Adrenal gland (tissue), 19 donors: ENCODE measurements at places on chromosomes 4 and X. TPM values are rescaled to one million over a fixed set of nuclear protein-coding genes. Genes with fewer than 3 reads are reported as not detected.

GRCh38 chrX:133229361-133229760 is 11.2 kb upstream of the TFDP3 start:
- no peak for DNase-seq
- no peaks in the 10 kb centered on the region for H3K36me3 ChIP-seq

GRCh38 chr4:165580351-165580905 is 201.6 kb downstream of the CPE start:
- DNase-seq = peak; percentile 68
- H3K4me3 ChIP-seq = no peak overlapping the region
- no peaks in the 10 kb centered on the region for H3K36me3 ChIP-seq
- H3K27ac ChIP-seq = no peak overlapping the region
- no peaks in the 10 kb centered on the region for H3K4me1 ChIP-seq

GRCh38 chrX:66046612-66047235 is 6.8 kb upstream of the VSIG4 start:
- H3K27ac ChIP-seq = no peak overlapping the region
- no peaks in the 10 kb centered on the region for H3K4me1 ChIP-seq
- no peak for DNase-seq
- H3K27me3 ChIP-seq = peaks cover 4% of the 10 kb centered on the region

DNA sequence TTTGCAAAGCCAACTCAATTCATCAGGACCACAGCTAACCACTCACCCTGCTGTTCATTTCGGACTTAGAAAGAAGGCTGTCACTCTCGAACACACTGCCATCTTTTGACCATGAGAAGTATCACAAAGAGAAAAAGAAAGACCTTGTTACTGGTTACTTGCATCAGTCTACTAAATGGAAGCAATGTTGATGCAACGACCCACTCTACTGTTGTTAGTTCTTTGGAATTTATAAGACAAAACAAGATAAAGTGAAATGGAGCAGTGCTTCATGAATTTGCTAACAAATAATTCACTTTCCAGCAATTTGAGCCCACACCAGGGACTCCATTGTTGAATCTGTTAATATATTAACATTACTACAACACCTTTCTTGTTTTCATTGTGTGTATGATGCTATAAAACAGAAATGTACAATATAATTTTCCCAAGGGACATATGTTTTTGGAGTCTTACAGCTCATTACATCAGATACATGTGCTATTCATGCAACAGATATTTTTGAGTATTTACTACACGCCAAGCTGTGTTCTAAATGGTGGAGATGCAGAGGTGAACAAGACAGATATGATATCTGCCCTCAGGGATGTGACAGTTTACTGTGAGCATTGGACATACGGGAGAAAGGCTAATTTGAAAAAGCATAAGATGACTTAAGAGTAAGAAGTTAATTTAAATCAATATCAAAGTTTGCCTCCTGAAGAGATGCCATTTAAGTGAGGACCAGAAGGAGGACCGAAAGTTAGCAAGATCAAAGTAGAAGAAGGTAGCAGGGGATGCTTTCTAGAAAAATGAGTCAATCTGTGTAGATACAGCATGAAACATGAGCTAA is 87.2 kb downstream of the AREG start:
- no peak for DNase-seq
- H3K27ac ChIP-seq = no peak overlapping the region
- no peaks in the 10 kb centered on the region for H3K27me3 ChIP-seq
- no peaks in the 10 kb centered on the region for H3K36me3 ChIP-seq
- H3K4me3 ChIP-seq = no peak overlapping the region
- no peaks in the 10 kb centered on the region for H3K4me1 ChIP-seq

GRCh38 chrX:154719132-154719675 is 31.7 kb downstream of the GAB3 start:
- H3K36me3 ChIP-seq = no peaks in the 10 kb centered on the region
- H3K4me1 ChIP-seq = no peaks in the 10 kb centered on the region
- peak overlapping the region; percentile 38 for H3K27ac ChIP-seq

GRCh38 chr4:16555156-16555555 is 328.9 kb upstream of the TAPT1 start:
- DNase-seq = no peak
- no peak overlapping the region for H3K4me3 ChIP-seq
- no peaks in the 10 kb centered on the region for H3K36me3 ChIP-seq
- no peaks in the 10 kb centered on the region for H3K27me3 ChIP-seq
- no peaks in the 10 kb centered on the region for H3K4me1 ChIP-seq
- H3K27ac ChIP-seq = no peak overlapping the region

GRCh38 chr4:156676116-156676851 is 295.3 kb downstream of the PDGFC start:
- no peak overlapping the region for H3K27ac ChIP-seq
- no peaks in the 10 kb centered on the region for H3K27me3 ChIP-seq
- H3K36me3 ChIP-seq = no peaks in the 10 kb centered on the region
- H3K4me3 ChIP-seq = no peak overlapping the region
- H3K4me1 ChIP-seq = peaks cover 13% of the 10 kb centered on the region
- DNase-seq = no peak

- no peaks in the 10 kb centered on the region for H3K27me3 ChIP-seq
- H3K4me1 ChIP-seq = no peaks in the 10 kb centered on the region
- H3K4me3 ChIP-seq = no peak overlapping the region
- no peaks in the 10 kb centered on the region for H3K36me3 ChIP-seq
- DNase-seq = no peak
Observed at GRCh38 chrX:130247996-130248395, 20.7 kb downstream of the ZNF280C start.

- H3K4me1 ChIP-seq = no peaks in the 10 kb centered on the region
- H3K36me3 ChIP-seq = no peaks in the 10 kb centered on the region
- H3K27ac ChIP-seq = no peak overlapping the region
- no peak overlapping the region for H3K4me3 ChIP-seq
- no peak for DNase-seq
Observed at GRCh38 chr4:169810325-169811323, 52.9 kb upstream of the HPF1 start.

- H3K36me3 ChIP-seq = no peaks in the 10 kb centered on the region
- DNase-seq = no peak
- no peak overlapping the region for H3K27ac ChIP-seq
Observed at GRCh38 chr4:11715753-11716521, 287.2 kb upstream of the HS3ST1 start.

- no peaks in the 10 kb centered on the region for H3K27me3 ChIP-seq
- H3K4me3 ChIP-seq = no peak overlapping the region
- no peaks in the 10 kb centered on the region for H3K4me1 ChIP-seq
- no peak for DNase-seq
- H3K36me3 ChIP-seq = no peaks in the 10 kb centered on the region
- H3K27ac ChIP-seq = no peak overlapping the region
Observed at GRCh38 chr4:30847167-30847566, 127.0 kb downstream of the PCDH7 start.

GRCh38 chr4:84685105-84685504 is 102.2 kb downstream of the CDS1 start:
- H3K27ac ChIP-seq = no peak overlapping the region
- DNase-seq = no peak
- peaks cover 58% of the 10 kb centered on the region for H3K36me3 ChIP-seq
- no peaks in the 10 kb centered on the region for H3K4me1 ChIP-seq
- no peaks in the 10 kb centered on the region for H3K27me3 ChIP-seq

DNA sequence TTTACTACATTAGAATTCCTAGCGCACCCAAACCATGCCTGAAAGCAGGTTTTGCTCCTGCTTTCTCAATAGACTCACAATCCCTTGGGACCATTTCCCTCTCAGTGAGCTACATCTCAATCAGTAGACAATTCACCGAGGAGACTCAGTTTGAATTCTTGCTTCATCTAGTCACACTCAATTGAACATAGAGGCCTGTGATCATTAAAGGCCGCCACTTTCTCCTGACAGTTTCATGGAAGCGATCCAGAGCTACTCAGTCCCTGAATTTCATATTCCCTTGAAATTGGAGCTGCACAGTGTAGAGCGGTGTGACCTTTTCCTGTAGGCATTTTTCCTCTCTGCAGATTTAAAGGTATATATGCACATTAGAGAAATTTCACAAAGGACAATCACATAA is 193.9 kb upstream of the SPOCK3 start:
- no peak overlapping the region for H3K27ac ChIP-seq
- H3K4me3 ChIP-seq = no peak overlapping the region
- DNase-seq = no peak
- no peaks in the 10 kb centered on the region for H3K4me1 ChIP-seq

GRCh38 chr4:24117975-24118374 is 228.1 kb upstream of the PPARGC1A start:
- no peaks in the 10 kb centered on the region for H3K36me3 ChIP-seq
- no peaks in the 10 kb centered on the region for H3K4me1 ChIP-seq
- no peak overlapping the region for H3K4me3 ChIP-seq
- H3K27ac ChIP-seq = no peak overlapping the region

DNA sequence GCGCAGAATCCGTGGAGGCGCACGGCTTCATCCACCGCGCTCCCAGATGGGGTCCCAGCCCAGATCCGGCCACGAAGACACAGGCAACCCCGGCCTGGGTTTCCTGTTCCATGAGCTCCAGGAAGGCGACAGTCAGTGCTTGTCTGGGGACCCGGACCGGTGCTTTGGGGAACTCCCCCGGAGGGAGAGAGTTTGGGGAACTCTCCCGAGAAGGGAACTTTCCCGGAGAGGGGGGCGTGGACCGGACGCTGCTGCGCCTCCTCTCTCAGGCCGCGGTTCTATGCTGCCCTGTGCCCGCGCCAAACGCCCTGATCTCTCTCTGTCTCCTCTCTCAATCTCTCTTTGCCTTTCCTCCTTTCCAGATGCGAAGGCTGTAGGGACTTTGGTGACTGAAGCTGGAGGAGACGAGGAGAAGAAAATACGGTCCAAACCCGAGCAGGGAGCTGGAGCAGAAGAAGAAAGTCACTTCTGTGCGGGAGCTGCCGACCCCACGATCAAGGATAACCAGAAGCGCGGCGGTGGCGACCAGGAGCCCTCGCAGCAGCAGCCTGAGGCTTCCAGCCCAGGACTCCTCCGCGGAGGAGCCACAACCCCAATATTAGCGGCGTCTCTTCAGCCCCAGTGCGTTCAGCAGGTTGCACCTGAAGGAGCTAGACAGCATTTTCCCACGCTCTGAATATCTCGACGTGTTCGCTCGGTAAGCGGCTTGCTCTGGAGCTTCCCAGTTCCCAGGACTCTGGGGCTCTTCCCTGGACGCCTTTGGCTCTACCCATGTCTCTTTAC is 47.6 kb upstream of the NKAP start:
- peak overlapping the region; percentile 39 for H3K4me3 ChIP-seq
- H3K36me3 ChIP-seq = no peaks in the 10 kb centered on the region
- H3K27me3 ChIP-seq = peaks cover 30% of the 10 kb centered on the region

DNA sequence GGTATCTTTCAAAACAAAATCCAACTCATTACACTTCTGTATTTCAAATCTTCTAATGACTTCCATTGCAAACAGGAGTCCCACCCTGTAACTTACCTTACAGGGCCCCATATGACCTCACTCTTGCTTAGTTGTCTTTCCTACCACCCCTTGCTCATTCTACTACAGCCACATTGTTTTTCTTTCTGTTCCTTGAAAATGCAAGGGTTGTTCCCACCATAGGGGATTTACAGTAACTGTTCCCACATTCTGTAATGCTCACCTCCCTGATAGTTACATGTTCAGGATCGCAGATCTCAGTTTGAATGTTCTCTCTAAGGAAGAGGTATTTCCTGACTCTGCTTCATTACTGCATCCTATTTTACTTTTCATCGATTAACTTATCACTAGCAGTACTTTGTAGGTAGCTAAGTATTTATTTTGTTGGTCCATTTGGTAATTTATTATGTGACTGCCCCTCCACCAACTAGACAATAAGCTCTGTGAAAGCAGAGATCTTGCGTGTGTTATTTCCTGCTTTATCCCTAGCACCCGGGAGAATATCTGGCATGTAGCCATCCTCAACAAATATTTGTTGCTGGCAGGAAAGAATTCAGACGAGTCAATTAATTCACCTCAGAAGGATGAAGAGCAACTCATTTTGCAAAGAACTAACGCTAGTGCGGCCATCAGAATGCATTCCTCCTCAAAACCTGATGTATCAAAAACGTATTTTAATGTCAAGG is 21.4 kb downstream of the MAOB start:
- H3K36me3 ChIP-seq = no peaks in the 10 kb centered on the region
- H3K27me3 ChIP-seq = no peaks in the 10 kb centered on the region
- DNase-seq = peak; percentile 52
- no peaks in the 10 kb centered on the region for H3K4me1 ChIP-seq

DNA sequence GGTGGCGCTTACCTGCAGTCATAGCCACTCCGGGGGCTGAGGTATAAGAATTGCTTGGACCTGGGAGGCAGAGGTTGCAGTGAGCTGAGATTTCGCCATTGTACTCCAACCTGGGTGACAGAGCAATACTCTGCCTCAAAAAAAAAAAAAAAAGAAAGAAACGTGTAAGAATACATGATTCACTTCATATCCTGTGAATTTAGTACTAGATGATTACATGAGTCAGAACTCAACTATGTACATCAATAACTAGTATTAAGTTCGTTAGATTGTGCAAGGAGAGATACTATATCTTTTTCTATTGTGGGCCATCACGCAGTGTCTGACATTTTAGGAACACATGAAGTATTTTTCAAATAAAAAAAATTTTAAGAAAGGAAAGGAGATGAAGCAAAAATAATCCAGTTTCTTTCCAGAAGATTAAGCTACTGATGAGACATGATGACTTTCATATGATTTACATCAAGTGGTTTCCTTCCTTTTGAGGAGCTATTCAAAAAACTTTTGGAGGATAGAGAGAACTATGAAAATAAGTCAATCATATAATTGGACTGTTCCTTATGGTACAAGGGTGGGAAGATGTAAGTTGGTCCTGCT is 64.7 kb upstream of the EXOC1L start:
- H3K4me3 ChIP-seq = no peak overlapping the region
- no peaks in the 10 kb centered on the region for H3K4me1 ChIP-seq
- DNase-seq = no peak
- no peak overlapping the region for H3K27ac ChIP-seq
- H3K27me3 ChIP-seq = no peaks in the 10 kb centered on the region

The DNAAF6 gene
- total RNA-seq = not detected

The GLUD2 gene
- 6.9 TPM for total RNA-seq

The LRCH2 gene
- total RNA-seq = 6.2 TPM

The NOCT gene
- 17.0 TPM for total RNA-seq

The ADH5 gene
- 110 TPM for total RNA-seq

The INTS6L gene
- 19.8 TPM for total RNA-seq

The GPRIN3 gene
- 2.6 TPM for total RNA-seq

The CCDC158 gene
- not detected for total RNA-seq

The HSFX1 gene
- 1.7 TPM for total RNA-seq

The NAA11 gene
- total RNA-seq = not detected

The PAGE5 gene
- total RNA-seq = not detected

The SLC6A14 gene
- total RNA-seq = not detected

The ZFP42 gene
- total RNA-seq = not detected

The PPP4R3C gene
- total RNA-seq = not detected

The NCAPG gene
- total RNA-seq = 0.17 TPM

The SPANXB1 gene
- total RNA-seq = not detected

The UGT2B17 gene
- total RNA-seq = not detected

The SPANXN4 gene
- total RNA-seq = not detected
